ENCODE measurements at places on chromosomes 1 and 21.

- DNase-seq = no peak
These were observed 163.7 kb downstream of the ROR1 start for GRCh38 chr1:63937461-63938022.

DNA sequence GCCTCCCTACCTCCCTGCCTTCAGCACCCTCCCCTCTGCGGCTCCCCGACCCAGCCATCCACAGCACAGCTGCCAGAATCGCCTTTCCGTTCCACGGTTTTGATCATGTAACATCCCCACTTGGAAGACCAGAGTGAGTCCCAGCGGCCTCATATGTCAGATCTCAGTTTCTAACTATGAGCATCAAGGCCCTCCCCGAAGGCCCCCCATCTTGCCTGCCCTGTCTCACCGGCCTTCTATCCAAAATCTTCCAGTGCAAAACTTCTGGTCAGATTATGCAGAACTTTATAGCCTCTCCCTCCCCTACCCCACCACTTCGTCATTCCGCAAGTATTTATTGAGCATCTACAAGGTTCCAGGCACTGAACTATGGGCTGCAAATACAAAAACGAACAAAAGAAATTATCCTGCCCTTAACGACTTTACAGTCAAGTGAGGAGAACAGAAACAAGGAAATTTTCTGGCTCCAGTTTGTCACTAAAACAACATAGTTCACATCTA is 20.3 kb upstream of the LMX1A start:
- no peak for DNase-seq

DNA sequence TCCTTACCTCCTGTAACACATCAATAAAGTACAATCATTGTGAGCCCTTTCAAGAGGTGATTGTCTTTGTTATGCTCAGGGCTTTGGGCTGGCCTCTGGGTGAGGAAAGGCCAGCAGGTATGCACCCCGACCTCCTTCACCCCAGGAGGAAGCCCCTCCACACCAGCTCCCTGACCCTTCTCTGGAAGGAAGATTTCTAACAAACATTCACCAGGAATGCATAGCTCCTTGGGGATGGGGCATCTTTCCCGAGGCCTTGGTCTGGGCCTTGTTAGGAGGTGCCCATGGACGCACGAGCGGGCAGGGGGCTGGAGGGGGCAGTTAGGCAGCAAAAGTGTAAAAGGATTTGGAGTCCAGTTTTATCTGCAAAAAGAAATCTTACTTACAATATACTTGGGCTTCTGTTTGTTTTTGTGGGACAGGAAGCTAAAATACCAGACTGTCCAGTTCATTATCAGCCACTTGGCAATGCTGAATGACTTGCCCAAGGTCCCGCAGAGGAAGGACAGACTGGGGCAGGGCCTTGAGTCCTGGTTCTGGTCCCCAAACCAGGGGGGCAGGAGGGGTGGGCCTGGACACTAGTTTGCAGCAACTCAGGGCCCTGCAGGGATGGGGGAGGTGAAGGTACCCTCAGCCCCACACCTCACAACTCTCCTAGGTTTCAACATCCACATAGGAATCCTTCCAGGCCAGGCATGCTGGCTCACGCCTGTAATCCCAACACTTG is 10.1 kb downstream of the ZC3H12A start:
- DNase-seq = no peak

- no peak for DNase-seq
These were observed 78.7 kb upstream of the TINAGL1 start for GRCh38 chr1:31497601-31498000.

DNA sequence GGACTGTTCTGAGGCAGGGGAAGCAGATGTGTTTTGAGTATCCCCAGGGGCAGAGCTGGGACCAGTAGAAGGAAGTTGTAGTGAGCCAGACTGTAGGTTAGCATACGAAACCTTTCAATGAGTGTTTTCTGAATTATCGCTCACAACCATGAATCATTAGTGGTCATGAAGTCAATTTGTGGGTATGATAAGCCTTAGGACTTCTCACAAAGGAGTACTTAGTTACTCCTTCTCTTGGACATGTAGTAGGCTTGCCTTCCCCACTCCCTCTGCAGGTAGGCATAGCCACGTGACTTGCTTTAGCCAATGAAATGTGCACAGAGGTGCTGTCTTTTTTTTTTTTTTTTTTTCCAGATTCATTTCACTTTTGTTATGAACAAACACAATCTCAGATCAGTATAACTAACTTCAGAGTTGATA is 23.9 kb upstream of the FAAH start:
- DNase-seq = no peak

DNA sequence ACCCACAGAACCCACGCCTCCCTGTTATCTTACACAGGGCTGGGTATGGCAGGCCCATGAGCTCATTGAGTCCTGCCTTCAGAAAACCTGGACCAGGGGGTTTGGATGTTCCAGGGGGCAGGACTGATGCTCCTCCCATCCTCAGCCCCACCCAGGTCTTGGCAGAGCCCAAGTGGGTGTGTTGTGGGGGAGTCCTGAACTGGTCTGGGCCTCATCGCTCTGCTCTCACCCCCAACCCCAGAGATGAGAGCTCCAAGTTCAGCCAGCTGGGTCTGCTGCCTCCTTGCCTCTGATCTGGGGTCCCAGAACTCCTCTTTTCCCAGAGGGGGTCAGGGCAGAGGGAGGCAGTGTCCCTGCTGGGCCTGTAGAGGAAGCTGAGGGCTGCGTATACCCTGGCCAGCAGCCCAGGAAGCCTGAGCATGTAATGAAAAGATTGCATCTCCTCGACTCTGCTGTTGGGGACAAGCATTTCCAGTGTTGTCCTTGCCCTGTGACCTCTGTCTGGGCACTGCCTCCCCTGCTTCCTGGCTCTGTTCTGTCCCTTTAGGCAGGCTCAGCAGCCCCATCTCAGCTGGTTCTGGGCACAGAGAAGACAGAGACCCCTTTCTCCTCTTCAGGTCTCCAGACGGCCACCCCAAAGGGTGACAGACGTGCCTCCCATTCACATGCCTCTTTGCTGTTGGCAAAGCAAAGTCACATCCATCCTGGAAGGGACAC is 54.7 kb upstream of the EPS8L3 start:
- DNase-seq = peak; percentile 37

DNA sequence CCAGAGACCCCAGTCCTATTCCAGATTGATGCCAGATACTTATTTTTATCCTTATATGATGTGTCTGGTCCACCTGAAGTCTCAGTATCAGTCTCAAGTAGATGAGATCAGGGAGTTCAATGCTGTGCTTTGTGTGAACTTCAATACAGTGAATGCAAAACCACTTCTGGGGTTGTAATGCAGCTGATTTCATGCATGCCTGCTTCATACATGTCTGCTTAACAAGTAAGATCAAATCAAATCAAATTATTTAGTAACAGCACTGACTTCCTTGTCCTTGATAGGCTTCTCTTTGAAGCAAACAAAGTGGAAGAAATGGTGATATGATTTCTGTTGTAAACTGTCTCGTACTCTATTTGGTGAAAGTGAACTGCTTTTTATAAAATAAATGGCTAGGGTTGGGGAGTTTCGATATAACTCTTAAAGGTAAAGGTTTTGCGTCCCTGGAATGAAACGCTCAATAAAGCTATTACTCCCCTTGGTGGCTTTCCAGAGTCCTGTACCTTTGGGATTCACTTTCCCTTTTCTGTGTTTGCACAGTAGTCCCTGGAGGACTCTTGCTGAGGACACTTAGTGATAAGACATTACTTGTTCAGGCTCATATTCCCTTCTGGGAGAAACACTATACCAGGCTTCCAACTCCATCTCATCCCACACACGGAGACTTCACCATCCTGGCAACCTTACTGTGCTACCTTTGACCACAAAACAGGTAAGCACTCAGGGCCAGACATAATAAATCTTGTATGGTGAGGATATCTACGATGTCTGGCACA is 59.3 kb downstream of the FH start:
- no peak for DNase-seq

DNA sequence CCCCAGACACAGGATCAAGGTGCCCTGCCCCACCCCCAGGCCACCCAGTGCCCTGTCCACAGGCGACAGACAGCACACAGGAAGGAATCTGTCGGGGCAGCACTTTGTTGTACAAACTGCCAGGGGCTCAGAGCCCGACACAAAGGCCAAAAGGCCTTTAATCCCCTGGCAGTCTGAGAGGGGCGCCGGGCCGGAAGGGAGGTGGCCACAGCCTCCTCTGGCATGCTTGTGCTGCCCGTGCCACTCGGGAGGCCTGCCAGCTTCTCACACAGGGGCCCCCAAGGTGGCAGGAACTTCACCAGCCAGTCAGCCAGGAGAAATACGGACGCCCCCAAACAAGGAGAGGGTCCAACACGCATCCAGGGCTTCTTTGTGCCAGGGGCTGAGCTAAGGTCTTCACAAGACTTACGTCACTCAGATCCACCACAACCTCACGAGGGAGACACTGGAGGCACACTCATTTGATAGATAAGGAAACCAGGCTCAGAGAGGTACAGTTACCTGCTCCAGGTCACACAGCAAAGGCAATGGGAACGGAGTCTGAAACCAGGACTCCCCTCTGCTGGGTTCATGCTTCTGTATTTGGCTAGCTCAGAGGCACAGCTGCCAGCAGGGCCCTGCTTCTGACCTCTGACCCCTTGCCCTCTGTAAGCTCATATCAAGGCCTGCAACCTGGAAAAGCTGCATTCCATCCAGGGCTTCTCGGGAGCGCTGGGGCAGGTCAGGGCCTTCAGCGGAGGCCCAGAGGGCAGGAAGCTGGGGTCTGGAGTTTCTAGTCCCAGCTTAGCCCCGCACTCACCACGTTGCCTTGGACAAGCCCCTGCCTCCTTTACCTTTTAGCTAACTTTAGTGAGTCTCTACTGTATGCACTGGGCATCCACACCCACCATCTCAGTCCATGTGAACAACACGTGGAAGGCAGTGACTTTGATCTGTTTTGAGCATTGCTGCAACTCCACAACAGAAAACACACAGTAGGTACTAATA is 34.8 kb downstream of the HSPG2 start:
- DNase-seq = peak; percentile 93

DNA sequence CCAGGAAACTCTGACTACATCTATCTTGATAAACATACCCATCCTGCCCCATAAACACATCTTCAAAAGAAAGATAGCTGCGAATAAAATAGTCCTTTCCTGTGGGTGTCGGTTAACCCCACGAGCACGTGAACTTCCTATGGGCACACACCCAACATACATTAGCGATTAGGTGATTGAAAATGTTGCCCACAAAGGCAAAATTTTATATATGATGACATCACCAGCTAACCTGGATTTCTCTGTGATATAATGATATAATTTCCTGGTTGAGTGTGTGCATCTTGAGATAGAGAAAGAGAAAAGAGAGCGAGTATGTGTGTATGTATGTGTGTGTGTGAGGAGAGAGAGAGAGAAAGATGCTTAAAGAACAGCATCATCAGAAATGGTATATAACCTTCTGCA is 296.1 kb downstream of the PTPRC start:
- DNase-seq = no peak

GRCh38 chr1:227757781-227758180 is 22.5 kb downstream of the SNAP47 start:
- DNase-seq = no peak

- DNase-seq = no peak
These were observed 119.2 kb upstream of the RAB3GAP2 start for GRCh38 chr1:220391491-220391890.

- DNase-seq = no peak
These were observed 50.1 kb downstream of the VPS13D start for GRCh38 chr1:12279728-12280464.

DNA sequence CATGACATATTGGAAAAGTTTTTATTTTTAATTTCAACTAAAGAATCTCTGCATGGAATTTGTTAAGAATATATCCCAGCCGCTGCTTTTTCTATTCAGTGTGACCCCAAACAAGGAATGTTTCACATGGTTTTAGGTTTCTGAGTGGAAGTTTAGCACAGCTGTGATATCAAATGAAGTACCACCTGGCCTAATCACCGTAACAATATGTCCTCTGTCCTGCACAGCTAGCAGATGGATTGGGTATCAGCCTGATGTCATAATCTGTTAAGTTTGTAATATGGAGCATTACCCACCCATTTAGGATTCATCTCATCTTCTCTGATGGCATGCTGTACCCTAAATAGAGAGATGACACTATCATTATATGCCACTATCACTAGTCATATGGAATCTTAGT is 963.7 kb upstream of the ADGRL2 start:
- no peak for DNase-seq

DNA sequence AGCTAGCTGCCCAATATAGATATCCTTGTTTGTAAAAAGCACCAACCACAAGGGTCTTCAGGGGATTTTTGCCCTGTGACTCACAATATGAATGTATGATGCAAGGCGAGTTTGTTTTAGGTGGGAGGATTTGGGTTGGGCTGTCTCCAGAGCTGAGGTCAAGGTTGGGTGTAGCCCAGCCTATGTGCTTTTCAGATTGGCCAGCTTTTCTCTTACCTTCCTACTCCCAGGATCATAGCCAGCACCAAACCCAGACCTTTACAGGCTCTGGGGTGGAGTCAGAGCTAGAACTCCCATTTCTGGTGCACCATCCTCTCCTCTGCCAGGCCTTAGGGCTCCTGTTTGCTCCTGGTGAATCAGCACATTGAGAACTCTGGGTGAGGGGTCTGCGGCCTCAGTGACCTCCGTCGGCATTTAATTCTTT is 55.6 kb upstream of the GCLM start:
- DNase-seq = peak; percentile 62

DNA sequence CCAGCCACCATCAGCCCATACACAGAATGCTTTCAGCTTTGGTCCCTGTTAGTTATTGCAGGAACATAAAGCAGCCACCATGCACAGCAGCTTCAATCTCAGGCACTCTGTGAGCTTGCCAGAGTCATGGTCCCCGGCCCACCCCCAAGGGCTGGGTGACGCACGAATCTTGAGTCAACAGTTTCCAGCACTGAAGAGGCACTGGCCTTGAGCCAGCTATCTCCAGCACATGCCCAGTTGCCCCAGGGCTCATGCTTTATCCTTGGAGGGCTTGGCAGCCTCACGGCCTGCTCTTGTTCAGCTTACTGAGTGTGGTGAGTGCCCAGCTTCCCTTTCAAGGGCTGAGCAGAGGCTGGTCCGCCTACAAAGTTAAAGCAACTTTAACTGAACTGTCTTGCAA is 200.7 kb upstream of the RAB4A start:
- DNase-seq = no peak

GRCh38 chr1:162627662-162628296 is 4.5 kb upstream of the DDR2 start:
- DNase-seq = no peak

DNA sequence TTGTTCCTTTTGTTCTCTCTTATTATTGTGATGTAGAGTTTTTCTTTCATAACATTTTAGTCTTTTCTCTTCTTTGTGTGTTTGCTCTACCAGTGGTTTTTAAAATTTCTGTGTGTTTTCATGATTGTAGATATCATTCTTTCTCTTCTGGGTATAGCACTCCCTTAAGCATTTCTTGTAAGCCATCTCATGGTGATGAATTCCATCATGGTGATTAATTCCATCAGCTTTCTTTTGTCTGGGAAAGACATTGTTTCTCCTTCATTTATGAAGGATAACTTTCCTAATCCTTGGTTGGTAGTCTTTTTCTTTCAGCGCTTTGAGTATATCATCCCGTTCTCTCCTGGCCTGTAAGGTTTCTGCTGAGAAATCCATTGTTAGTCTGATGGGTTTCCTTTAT is 22.7 kb downstream of the CD55 start:
- no peak for DNase-seq

- peak; percentile 83 for DNase-seq
These were observed 224.9 kb upstream of the JUN start for GRCh38 chr1:59008599-59009347.

GRCh38 chr21:33543505-33544129 is 779 bp downstream of the SON start:
- no peak for DNase-seq

All from islet precursor cell (in vitro differentiated cells).